ENCODE measurements at places on chromosomes 16 and 17.

- DNase-seq, result no peak
These were observed 18.9 kb downstream of the ARSG start for GRCh38 chr17:68310152-68310551.

- DNase-seq, result no peak
These were observed 34.3 kb downstream of the SMURF2 start for GRCh38 chr17:64627797-64628196.

DNA sequence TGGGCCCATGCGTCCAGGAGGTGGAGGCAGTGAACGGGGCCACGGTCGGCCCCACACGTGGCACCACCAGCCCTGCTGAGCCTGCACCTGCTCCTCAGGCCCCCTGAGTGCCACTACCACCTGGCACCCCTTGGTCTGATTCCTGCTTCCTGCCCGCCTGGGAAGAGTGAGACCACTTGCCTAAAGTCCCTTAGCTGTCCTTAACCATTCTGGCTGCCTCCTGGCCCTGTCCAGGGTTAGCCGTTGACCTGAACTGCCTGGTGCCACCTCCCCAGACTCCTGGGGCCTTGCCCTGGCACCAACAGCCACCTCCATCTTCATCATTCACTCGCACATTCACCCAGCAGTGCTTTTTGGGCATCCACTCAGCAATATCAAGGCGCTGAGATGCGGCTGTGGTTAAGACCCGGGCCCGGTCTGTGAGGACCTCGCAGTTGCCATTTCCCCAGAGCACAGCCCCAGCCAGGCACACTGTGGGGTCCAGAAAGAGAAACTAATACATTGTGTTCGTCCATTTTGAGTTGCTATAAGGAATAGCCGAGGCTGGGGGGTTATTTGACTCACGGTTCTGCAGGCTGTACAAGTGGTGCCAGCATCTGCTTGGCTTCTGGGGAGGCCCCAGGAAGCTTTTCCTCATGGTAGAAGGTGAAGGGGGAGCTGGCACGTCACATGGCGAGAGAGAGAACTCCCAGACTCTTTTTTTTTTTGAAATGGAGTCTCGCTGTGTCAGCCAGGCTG lies 318.4 kb downstream of the SEC14L1 start:
- no peak for DNase-seq

DNA sequence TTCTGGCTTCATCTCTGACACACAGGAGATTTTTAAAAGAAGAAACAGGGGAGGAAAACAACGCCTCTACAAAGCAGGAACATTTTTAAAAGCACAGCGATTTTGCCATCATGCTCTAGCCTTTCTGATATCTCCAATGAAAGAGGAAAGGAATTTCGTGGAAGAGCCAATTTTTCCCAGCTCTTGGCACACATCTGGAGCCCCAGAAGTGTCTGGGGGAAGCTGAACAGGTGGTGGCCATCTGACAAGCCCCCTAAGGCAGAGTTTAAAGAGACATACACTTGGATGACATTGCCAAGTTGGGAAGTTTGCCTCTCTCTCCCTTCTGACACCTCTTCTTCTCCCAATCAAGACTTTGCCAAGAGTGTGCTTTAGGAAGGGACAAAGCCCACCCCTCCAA lies 82.1 kb downstream of the CCT6B start:
- DNase-seq, result no peak

GRCh38 chr17:19533718-19534561 lies at the start of gene SLC47A1:
TSS of gene SLC47A1 (plus strand) at chr17:19533854. CDS start at chr17:19533940, 86 bp downstream.
- no peak for DNase-seq

DNA sequence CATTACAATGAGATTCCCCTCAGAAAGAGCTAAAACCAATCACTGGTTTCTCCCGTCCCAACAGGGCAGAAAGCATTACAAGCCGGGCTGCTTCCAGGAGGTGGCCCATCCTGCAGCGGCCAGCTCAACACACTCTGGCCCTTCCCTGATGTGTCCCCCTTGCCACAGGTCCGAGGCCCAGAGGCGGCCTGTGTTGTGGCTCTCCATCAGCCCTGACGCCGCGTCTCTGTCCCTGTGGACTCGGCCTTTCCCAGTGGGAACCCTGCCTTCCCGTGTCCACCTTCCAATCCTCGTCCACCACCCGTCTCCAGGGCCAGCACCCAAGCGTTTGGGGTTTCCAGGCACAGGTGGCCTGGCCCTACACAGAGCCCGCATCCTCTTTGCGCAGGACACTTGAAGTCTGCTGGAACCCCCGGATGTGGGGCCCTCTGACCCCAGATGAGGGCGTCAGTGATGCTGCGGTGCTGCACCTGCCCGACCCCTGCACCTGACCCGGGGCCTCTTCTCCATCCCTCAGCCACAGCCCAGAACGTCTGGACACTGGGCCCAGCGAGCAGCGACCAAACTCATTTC lies 21.1 kb downstream of the RAB40B start:
- DNase-seq, result no peak

- peak; percentile 46 for DNase-seq
These were observed 57.7 kb upstream of the SLC25A19 start for GRCh38 chr17:75346906-75347305.

- no peak for DNase-seq
These were observed 30.0 kb downstream of the TBC1D16 start for GRCh38 chr17:80005360-80006338.

- DNase-seq, result no peak
These were observed at the start of gene GPR179 for GRCh38 chr17:38343608-38344419. TSS of gene GPR179 (minus strand) at chr17:38343956. CDS start at chr17:38343789, 167 bp downstream.

- DNase-seq, result no peak
These were observed 106.3 kb upstream of the ZFHX3 start for GRCh38 chr16:73154063-73154870.
